ENCODE measurements at places on chromosomes 5 and 9.

- DNase-seq: no peak
Observed at GRCh38 chr5:133657036-133657435, 44.7 kb upstream of the FSTL4 start.

DNA sequence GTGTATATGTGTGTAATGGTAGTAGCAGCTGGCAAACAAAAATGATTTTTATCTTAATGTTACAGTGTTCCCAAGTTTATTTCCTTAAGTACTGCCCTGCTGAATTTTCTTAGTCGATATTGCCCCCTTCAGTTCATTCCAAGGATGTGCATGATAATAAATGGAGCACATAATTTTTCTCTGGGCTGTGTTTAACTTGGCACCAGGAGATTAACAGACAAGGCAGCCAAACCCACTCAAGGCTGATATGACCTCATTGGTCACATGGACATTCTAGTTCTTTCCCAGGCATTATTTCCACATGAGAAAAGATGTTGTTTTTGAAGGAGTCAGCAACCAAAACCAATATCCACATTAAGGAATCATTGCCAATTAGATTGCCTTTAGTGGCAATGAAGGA, 61.8 kb downstream of the COX7C start:
- no peak for DNase-seq

DNA sequence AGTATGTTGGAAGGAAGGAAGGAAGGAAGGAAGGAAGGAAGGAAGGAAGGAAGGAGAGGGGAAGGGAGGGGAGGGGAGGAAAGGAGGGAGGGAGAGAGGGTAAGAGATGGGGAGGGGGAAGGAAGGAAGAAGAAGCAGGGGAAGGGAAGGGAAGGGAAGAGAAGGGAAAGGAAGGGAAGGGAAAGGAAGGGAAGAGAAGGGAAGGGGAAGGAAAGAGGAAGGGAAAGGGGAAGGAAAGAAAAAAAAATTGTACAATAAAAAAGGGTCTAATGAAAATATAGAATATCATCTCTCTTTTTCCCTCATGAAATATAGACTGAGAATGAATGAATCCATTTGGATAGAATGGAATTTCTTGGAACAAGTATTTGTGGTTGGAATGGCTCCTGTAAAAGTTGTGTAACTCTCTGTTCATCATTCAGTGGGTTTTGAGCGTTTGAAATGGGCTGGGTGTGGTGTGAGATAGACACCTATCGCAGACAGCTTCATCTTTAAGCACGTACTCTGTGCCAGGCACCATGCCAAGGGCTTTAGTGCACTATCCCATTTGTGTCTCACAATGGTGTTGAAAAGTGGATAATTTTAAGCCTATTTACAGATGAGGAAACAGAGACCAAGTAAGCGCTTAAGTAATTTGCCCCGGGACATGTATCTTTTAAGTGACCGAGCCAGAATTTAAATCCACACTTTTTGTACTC, 11.6 kb upstream of the PAPPA start:
- DNase-seq: no peak

DNA sequence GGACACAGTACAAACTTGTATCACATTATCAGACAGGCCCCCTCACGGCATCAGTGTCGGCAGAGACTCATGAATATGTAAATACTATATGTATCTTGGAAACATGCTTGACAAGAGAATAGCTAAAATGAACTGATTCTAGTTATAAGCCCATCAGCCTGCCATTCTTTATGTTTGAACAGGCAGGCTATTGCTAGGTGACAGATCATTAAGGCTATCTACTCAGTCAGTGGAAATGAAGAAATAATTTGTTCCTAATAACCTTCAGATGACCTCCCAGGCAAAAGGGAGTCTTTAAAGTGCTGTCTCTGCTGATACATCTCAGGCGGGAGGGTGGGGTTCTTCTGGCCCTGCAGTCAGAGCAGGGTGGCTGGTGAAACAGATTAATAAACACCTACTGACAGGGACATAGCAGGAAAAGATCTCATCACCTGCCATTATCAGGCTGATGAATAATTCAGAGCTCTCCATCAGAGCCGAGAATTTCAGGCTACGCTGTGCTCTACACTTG, 394.2 kb downstream of the RASEF start:
- no peak for DNase-seq

- DNase-seq: no peak
Observed at GRCh38 chr9:115301581-115301980, 183.6 kb upstream of the TNC start.

GRCh38 chr5:76402886-76403765, at the start of gene IQGAP2:
Gene IQGAP2, plus strand, starts transcription at chr5:76403285. Its CDS starts 261 bp downstream, at chr5:76403546.
- DNase-seq: peak; percentile 68

GRCh38 chr9:135069558-135070197, 17.8 kb upstream of the OLFM1 start:
- DNase-seq: no peak

- DNase-seq: peak; percentile 33
Observed at GRCh38 chr5:180313677-180314505, 22.0 kb upstream of the MAPK9 start.

DNA sequence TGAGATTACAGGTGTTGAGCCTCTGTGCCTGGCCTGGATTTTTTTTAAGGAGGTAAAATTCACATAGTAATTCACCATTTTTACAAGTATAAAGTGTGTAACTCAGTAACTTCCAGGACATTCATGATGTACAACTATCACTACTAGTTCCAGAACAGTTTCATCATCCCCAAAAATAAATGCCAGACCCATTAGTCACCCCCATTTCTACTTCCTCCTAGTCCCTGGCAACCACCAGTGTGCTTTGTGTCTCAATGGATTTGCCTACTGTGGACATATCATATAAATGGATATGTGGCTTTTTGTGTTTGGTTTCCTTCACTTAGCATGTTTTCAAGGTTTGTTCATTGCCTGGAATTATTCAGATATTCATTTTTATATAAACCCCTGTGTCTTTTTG, 72.5 kb upstream of the PANK3 start:
- DNase-seq: no peak

DNA sequence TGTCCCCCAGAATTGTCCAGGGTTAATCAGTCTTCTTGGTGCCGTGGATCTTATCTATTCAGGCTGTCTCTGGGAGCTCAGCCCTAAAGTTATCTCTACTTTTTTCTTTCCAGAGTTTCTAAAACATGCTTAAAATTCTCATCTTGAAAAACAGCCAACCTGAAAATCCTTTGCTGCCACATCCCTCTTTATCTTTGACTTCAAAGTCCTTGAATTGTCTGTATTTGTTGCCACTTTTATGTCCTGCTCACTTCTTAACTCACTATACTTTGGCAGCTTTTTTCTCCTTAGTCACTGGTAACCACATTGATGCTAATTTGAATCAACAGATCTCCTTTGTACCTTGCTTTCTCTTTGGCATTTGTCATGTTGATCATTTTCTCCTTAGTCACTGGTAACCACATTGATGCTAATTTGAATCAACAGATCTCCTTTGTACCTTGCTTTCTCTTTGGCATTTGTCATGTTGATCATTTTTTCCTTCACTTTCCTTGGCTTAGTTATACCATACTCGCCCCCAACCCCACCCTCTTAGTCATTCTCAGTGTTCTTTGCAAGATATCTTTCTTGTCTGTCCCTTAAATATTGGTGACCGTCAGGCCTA, 8.5 kb downstream of the DMXL1 start:
- peak; percentile 36 for DNase-seq

DNA sequence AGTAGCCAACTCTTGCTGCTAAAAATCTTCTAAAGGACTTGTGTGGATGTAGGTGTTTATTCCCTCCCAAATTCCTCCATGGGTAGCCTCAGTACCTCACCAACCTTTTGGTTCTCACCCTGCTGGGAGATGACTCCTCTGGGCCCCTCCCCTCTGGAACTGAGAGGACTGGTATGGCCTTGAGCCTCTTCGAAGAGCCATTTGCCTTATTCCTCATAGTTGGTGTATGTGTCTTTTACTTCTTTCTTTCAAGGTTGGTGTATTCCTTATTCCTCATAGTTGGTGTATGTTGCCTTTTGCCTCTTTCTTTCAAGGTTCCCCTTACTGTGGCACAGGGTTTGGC, 48.3 kb downstream of the GNAQ start:
- no peak for DNase-seq

GRCh38 chr5:179373961-179374505, 28.8 kb upstream of the ADAMTS2 start:
- DNase-seq: no peak

DNA sequence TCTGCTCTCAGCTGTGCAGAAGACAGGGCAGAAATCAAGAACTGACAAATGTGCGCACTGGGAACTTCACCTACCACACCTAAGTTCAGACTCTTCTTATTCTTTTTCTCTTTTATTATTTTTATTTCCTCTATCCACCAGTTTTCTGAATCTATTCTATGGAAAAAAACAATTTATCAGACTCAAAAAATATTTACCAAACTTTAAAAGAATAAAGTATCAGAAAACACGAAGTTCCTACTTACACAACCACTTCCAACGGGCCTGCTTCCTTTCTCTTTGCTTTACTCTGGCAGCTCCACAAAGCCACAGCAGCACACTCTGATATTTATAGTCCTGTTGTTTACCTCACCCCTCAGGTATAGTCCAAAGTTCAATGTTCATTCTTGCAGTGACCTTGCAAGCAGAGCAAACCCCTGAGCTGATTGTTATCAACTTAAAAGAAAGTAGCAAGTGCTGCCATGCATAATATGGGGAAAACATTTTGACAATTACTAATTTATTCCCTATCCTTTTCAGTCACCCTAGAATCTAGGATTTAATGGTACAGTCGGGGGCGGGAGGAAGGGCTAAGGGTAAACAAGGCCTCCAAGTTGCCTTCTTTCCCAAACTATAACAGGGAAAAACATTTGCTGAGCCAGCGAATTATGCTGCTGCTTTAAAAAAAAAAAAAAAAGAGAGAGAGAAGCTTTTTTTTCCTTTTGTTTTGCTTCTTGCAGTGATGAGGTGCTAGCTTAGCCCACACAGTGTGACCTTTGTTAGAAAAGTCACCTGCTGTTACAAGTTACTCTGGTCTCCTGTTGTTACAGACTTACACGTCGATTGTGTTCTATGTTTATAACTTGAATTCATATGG, at the start of gene SELENOP:
Gene SELENOP, minus strand, starts transcription at position 302 of the 856 bp plus-strand sequence. CDS start 3,539 bp downstream, outside the sequence.
- no peak for DNase-seq

- no peak for DNase-seq
Observed at GRCh38 chr5:154078272-154078671, 39.5 kb downstream of the MFAP3 start.

DNA sequence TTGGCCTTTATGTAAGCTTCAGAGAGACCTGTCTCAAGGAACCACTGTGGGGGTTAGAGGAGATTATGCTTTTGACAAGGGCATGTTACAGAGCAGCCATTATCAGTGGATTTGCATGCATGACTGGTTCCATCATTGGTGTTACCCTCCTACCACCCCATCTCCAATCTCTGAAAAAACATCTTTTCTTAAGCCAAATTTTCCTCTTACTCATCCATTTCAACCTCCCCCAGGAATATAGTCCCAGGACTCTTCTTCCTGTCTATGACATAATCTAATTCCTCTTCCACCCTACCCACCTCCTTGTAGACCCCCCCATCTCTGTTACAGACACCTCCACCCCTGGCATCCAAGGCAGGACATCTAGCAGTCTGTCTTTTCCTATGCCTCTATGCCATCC, 33.1 kb upstream of the ADRB2 start:
- no peak for DNase-seq

GRCh38 chr9:105816981-105817380, 122.6 kb downstream of the TMEM38B start:
- DNase-seq: no peak

GRCh38 chr9:76592974-76593347, 134.0 kb downstream of the GCNT1 start:
- DNase-seq: no peak

DNA sequence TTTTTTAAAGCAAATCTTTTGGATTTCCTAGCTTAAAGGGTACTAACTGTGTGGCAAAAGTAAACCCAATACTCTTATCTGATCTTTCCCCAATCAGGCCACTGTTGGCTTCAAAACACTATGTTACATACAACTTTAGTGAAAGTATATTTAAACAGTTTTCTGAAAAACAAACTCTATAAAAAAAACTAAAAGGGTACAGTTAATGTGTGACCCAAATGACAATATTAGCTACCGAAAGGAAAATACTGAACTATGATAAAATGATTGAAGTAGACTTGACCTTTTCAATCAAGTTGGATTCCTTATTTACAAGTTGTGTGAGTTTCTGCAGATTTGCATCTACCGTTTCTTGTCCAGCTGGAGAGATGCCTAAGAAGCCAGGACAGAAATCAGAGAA, 5.8 kb downstream of the MTX3 start:
- no peak for DNase-seq

- DNase-seq: no peak
Observed at GRCh38 chr9:79004032-79004431, 567.7 kb upstream of the TLE4 start.

DNA sequence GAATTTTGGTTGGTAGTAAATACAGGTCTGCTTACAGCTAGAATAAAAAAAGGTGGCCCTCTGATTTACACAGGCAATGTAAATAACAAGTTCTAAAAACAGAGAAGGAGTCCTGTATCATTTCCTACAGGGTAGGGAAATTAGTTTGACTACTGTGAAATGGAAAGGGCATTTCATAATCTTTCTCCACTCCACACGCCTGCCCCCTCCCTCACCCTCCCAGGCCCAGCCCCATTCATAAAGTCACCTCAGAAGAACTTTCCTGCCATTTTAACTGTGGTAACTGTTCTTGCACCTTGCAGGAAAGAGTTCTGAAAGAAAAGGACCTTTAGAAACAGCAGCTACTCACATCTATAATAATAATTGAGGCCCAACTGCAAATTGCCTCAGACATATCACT, 69.7 kb downstream of the MEF2C start:
- no peak for DNase-seq

GRCh38 chr9:77475641-77476473, 172.3 kb downstream of the GNA14 start:
- DNase-seq: no peak

GRCh38 chr5:69276422-69277174, 41.9 kb downstream of the CDK7 start:
- no peak for DNase-seq

DNA sequence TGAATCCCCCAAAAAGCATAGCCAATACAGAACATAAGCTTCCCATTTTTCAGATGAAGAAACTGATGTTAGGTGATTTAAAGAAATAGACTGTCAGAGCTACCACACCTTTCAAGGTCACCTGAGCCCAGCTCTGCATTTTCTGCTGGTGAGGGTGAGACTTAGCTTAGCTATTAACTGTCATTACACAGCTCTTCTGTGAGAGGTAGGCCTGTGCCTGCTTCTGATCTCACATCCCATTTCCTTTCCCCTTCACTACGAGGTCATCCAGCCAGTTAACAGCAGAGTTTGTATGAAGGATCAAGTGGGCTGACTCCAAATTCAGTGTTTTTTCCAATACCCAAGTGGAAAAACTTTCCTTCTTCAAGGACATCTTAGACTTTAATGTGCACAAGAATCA, 528.6 kb upstream of the CLINT1 start:
- DNase-seq: no peak

DNA sequence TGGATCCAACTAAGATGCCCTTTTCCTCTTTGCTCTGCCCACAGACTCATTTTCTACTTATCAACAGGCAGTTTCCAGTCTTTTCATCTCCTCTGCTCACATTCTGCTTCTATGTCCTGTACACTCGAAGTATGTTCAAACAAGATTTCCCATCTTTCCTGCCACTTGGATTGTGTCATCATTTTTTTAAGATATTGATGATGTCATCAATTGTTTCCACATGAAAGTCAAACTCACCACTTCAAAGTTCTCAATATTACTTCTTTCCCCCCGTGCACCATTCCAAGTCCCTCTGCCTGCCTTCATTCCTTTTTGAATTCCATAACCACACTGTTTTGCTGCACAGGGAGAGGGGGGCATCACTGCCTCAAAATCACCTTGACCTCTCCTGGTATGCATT, 175.0 kb upstream of the RFX3 start:
- DNase-seq: no peak

Data from activated CD4-positive, alpha-beta T cell treated with anti-CD3 and anti-CD28 coated beads, Interleukin-2, amount 50 U/mL, for 4 hours (primary cell).